ENCODE measurements at places on chromosomes 3 and 15. TPM values are rescaled to one million over a fixed set of nuclear protein-coding genes. Genes with fewer than 3 reads are reported as not detected.

LRRC58 gene
- total RNA-seq: 40.2 TPM

GRCh38 chr15:43085921-43086320 lies 19.9 kb downstream of the UBR1 start:
- DNase-seq: no peak

CCDC9B gene
- total RNA-seq: 9.4 TPM

DNA sequence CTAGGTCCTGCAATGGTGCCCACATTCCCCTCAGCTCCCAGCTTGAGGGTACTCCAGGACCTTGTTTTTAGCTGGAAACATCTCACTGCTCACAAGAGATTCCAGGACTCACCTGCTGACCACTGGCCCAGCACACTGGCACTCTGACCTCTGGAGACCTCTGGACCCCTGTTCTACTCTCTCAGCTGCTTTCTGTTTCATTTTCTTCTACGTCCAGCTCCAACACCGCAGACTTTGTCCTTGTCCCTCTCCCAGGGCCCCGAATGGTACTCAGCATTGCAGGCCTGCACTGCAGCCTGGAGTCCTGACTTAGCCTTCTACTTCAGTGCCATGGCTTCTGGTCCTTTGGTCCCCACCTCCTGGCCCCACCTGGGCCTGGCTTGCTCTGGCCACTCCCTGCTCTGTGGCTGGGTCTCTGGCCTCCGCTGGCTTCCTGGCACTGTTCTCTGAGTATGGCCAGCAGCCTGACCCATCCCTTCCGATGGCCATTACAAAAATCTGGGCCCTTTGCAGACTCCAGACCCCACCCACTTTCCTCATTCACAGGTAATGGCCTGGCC lies 27.9 kb downstream of the KY start:
- DNase-seq: no peak

SPSB4 gene
- total RNA-seq: 1.3 TPM

DNA sequence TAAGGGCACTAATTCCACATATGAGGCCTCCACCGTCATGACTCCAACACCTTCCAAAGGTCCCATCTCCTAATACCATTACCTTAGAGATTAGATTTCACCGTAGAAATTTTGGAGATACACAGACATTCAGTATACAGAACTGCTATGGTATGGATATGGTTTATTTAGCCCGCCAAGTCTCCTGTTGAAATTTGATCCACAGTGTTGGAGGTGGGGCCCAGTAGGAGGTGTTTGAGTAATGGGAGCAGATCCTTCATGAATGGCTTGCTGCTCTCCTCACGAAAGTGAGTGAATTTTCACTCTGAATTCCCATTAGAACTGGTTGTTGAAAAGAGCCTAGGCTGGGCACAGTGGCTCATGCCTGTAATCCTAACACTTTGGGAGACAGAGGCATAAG lies 7.4 kb downstream of the MKRN3 start:
- DNase-seq: no peak

DNA sequence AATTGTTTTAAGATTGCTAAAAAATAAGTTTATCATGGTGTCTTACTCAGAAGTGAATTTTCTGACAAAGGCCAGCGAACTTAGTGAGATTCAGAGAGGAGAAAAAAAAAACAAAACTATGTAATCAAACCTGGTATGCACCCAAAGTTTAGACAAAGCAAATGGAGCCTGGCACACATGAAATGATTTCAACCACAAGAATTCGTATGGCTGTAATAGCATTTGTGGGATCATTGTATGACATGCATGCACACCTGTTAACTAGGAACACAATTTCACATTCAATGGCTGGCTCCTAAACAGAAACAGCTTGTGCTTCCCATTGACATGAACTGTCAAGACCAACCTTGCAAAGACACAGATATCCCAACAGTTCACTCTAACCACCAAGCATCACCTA lies 94.6 kb downstream of the ZIC4 start:
- DNase-seq: no peak

CSK gene
- total RNA-seq: 18.7 TPM

DNA sequence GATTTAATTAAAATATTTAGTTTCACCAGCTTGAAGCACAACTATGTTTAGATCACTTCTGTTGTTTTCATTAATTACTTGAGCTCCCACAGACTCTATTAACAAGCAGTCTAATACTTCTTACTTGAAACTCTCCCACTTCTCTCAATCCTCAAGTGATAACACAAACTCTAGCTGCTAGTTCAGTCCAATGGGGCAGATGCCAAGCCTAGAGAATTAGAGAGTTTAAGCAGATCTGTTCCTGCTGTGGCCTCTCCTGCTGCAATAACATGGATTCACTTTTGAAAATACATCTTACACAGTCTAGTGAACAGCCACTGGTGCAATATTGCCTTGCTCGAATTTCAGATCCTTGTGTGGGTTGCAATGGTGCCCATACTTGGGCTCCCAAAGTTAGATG lies 566.4 kb upstream of the SGO1 start:
- no peak for DNase-seq

DNA sequence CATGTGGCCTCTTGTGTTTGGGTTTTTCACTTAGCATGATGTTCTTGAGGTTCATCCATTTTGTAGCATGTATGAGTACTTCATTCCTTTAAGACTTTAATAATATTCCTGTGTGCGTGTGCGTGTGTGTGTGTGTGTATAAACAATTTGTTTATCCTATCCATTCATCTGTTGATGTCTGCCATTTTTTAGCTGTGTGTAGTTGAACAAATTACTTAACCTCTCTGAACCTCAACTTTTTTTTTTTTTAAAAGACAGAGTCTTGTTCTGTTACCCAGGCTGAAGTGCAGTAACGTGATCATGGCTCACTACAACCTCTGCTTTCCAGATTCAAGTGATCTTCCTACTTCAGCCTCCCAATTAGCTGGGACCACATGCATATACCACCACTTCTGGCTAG lies 47.3 kb downstream of the EBLN2 start:
- no peak for DNase-seq

GRCh38 chr3:62703451-62704167 lies 171.6 kb downstream of the CADPS start:
- no peak for DNase-seq

DNA sequence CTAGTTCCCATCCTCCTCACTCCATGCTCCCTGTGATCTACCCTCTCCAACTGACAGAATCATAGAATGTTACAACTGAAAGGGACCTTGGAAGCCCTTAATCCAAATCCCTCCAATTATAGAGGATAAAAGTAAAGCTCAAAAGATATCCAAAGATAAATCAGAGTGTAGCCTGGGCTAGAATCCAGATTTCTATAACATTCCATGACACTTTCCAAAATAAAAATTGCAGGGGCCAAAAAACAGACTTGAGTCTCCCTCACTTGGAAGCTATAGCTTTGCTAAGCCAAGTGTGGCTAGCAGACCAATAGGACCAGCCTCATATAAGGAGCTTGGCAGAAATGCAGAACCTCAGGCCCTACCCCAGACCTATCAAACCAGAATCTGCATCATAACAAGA lies 148.1 kb downstream of the NTRK3 start:
- no peak for DNase-seq

GRCh38 chr15:27512281-27513001 lies 541.5 kb downstream of the GABRG3 start:
- DNase-seq: no peak

GRCh38 chr3:128113817-128114794 lies 9.5 kb downstream of the RUVBL1 start:
- DNase-seq: no peak

GRCh38 chr15:69181424-69181823 lies 21.0 kb downstream of the GLCE start:
- DNase-seq: no peak

GRCh38 chr3:46239301-46239938 lies 2.8 kb upstream of the CCR3 start:
- no peak for DNase-seq

DNA sequence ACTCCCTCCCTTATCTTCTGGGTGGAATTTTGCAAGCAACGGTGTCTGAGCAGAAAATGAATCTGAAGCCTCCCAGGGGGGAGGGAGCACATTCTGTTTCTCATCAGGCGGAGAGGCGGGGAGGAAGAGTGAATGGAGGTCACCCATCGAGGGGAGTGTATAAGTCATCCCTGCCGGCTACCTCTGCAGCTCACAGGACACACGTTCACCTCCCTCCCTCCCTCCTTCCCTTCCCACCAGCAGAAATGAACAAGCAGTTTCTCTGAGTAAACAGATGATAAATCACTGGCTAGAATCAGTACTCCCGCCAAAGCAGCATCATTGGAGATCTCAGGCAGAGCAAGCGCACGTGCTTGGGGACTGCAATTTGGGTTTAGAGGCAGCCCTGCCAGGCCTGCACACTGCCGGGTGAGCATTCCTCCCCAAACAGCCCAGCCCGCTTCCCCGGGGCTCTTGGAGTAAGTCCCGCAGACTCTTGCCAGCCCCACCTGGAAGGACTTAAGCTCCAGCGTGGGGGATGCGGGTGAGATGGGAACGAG lies 38.3 kb downstream of the CPN2 start:
- no peak for DNase-seq

GRCh38 chr15:54298396-54298795 lies 320.2 kb downstream of the UNC13C start:
- DNase-seq: no peak

IL5RA gene
- total RNA-seq: not detected

C2CD4A gene
- 0.66 TPM for total RNA-seq

Measured in breast epithelium (tissue), 4 donors.